GOT3 (cell line): ENCODE measurements at places on chromosomes 1 and 21.

- DNase-seq, result no peak
Measured at GRCh38 chr1:150557813-150558212, 8.6 kb downstream of the ADAMTSL4 start.

DNA sequence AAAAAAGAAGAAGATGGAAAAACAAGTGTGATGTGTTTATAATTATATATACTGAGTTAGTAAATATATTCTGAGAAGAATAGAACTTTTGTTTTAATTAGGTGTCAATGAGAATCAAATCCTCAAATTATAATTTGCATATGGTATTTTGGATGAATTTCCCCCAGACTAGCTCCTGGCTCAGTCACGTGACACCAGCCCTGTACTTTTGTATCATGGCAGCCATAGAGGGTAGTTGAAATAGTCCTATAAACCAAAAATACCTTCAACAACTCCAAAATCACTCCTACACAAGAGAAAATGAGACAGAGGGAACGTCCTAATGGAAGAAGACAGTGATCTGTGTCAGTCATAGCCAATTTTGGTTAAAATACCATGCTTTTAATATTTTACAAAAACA, 9.0 kb upstream of the S1PR1 start:
- DNase-seq, result no peak

DNA sequence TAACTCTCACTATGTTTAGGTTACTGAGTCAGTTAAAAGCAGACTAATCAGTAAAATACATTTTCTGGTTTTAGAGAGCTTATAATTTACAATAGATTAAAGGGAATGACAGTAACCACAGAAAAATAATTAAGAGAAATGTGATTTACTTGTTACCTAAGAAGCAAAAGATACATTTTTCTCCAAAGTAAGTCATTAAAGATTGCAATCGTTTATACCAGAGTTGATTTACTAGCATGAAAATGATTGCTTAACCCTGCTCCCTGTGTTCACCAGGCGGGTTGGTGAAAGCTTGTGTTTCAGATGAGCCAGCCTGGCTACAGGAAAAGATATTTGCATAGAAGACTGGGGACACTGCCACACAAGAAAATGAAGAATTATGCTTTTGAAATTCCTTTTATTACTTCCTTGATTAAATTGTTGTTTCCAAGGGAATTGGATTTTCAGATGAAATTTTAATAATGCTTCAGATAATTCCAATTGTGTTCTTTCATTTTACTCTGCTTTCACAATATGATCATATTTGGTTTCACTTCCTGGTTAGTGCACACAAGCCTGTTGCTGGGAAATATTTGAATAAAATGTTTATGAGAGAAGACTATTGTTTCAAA, 27.9 kb downstream of the LRRC8B start:
- no peak for DNase-seq

GRCh38 chr1:32066489-32066873, 6.3 kb upstream of the TMEM39B start:
- DNase-seq, result no peak

DNA sequence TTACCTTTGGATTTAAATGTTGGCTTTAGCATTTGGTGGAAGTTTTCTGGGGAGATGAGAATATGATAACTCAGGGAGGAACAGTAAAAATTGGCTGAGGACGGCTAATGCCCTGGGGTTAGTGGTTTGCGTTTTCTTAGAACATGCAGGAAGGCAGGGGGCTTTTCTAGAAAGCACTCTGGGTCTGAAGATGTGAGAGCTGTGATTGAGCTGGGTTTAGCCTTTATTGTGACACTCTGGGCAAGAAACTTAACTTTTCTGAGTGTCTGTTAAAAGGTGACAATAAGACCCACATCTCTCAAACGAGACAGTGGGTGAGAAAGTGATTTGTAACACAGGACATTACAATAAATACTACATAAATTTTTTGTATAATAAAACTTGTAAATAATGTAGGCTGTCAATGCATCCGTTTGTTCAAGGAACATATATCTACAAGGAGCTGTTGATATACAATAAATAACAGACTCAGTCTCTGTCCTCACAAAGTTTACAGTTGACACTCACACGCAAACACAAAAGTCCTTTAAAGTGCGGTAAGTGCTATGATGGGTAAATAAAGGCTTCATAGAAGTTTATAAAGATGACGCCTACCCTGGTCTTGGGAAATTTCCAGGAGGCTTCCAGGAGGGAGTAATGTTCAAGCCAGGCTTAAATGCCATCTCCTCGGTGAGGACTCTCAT, 49.5 kb upstream of the MRPS6 start:
- no peak for DNase-seq

- DNase-seq, result no peak
Measured at GRCh38 chr1:207919523-207920170, 8.7 kb upstream of the CD34 start.

GRCh38 chr1:87956072-87956471, 627.4 kb downstream of the LMO4 start:
- DNase-seq, result no peak

DNA sequence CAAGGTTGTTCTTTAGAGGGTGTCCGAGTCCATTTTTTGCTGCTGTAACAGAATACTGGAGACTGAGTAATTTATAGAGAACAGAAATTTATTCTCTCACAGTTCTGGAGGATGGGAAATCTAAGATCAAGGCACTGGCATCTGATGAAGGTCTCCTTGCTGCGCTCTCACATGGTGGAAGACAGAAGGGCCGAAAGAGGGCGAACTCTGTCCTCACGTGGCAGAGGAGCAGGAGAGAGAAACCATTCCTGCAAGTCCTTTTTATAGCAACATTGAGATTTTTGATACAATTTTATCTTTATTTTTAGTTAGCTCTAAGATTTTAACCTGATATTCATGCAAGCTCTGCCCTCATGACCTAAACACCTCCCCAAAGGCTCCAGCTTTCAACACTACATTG, 48.3 kb downstream of the ATG4C start:
- no peak for DNase-seq
